Mucosa of descending colon (tissue), 3 donors: ENCODE measurements at places on chromosomes 5 and 9.

- no peak for DNase-seq
Observed at GRCh38 chr5:134738963-134739661, 764 bp downstream of the CAMLG start.

GRCh38 chr5:1542781-1543180 lies 19.0 kb upstream of the LPCAT1 start:
- DNase-seq, result peak; percentile 50

DNA sequence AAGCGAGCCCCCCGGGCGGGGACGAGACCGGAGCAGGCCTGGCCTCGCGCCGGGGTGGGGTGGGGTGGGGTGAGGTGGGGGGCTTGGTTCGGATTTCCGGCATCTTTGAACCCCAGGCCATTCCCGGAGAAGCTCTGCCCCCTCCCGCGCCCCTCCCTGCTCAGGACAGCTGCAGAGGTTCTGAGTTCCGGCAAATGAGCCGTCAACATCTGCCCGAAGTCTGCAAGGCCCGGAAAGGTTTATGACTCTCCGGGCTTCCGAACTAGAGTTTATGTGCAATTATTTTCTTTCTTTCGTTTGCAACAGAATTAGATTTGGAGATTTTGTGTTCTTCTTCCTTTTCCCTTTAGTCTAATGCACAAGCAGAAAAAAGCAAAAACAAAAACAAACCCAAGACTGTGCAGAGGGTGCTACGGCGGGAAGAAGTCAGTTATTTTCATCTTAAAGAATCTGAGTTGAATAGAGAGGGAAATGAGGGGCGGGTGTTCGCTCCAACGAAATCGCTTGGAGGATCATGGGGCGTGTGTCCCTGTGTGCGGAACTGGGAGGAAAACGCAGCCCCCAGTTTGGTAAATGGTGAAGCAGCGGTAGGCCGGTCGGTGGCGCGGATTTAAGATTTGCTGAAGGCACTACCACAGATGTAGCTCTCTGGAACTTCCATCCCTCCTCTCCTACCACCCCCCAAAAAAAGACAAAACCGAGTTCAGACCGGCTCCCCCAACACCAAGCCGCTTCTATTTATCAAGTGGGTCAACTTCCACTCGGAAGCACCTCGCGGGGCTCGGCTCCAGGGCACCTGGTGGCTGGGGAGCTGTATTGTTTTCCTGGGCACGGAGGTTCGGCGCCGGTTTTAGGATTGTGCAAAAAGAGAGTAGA lies 4.8 kb downstream of the LHX2 start:
- DNase-seq, result no peak

DNA sequence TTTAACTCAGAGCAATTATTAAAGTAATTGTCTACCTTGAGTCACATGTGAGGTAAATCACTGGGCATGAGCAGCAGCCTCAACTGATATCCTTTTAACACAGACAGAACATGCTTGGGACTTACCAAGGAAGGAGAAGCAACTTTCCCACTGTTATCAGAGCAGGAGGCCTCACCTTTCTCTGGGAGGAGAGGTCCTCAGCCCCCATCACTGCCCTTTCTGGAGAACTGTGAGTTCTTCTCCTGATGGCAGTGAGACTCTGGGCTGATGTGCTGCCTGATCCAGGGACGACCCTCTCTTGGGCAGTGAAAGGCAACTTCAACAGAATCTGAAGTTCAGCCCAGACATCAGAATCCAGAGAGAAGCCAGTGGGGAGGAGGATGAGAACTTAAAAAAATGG lies 343.4 kb upstream of the IRX1 start:
- DNase-seq, result no peak

DNA sequence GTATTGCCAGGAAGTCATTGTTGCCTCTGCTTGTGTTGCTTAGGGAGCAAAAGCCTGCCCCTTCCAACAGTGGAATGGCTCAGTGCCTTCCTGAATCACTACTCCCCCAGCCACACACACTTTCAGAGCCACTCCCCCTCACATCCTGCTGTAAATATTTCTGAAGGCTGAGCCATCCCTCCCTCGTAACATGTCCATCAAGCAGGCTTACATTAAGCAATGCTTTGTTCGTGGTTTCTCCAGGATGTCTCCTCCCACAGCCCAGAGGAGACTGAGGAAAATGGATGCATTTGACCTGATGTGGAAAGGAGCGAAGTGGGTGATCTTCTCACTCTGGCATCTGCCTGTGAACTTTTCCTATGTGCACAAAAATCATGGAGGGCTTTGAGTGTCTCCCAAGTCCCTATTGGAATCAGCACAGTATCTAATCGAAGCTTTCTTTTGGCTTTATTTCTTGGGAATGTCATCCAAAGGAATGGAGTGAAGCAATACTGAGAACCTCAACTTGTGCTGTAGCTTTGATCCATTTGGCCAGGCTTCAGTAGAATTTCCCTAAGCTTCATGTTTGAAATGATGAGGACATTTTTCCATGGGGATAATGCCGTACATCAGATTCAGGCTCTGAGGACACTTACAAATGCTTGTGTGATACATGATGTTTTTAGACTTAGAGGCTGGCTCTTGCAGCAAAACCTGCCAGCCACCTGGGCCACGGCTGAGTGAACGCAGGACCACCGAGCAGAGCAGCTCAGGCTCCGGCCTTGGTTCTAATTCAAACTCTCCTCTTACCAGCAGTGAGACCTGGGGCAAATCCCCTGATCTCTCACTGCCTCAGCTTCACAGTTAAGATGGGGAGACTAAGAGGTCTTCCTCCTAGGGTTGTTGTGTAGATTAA lies 389.1 kb downstream of the ENC1 start:
- DNase-seq, result no peak

DNA sequence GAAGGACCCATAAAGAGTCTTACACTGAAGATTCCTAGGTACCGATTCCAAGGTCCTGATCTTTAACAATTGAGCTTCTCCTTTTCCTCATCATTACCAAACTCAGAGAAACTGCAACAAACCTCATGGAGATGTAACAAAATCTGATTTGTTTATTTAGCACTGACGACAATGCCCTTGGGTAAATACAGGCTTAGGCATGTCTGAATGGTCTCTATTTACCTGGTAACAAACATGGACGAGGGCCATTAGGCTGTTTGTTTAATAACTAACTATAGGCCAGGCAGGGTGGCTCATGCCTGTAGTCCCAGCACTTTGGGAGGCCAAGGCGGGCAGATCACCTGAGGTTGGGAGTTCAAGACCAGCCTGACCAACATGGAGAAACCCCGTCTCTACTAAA lies 333.3 kb downstream of the AGTPBP1 start:
- no peak for DNase-seq

- no peak for DNase-seq
Observed at GRCh38 chr9:2771087-2771486, 53.8 kb downstream of the KCNV2 start.

GRCh38 chr5:68489556-68489955 lies 274.0 kb downstream of the PIK3R1 start:
- DNase-seq, result no peak

DNA sequence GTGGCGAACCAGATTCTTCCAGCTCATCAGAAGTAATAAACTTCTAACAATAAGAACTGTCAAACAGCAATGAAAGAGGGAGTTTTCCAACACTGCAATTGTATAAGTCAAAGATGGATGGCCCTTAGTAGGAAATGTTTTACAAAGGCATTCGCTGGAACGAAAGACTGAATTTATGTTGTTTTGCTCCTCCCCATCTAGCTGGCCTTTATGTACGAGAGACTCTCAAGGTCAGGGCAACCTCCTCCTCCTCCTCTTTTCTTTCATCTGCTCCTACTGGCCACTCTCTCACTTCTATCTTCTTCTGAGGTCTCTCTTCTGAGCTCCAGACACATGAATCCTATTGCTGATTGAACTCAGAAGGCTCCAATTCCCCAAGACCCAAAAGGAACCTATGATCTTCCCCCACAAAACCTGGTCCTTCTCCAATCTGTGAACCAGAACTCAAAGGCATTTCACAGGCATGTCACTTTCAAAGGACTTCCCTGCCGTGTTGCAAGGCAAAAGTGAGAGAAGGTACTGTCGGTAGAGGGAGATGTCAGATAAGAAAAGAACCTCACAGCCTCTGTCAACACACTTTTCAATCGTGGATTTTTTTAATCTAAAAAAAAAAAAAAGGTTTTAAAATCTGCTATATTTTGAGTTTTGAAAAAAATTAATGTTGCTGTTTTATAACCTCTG lies 28.5 kb upstream of the PUM3 start:
- DNase-seq, result no peak

- DNase-seq, result no peak
Observed at GRCh38 chr9:74443036-74443750, 53.9 kb upstream of the RORB start.

- DNase-seq, result no peak
Observed at GRCh38 chr5:41264019-41264418, 50.7 kb upstream of the C6 start.

- DNase-seq, result no peak
Observed at GRCh38 chr9:31259824-31260223, 1124.6 kb upstream of the ACO1 start.

GRCh38 chr5:167877114-167877722 lies 414.2 kb upstream of the WWC1 start:
- no peak for DNase-seq

DNA sequence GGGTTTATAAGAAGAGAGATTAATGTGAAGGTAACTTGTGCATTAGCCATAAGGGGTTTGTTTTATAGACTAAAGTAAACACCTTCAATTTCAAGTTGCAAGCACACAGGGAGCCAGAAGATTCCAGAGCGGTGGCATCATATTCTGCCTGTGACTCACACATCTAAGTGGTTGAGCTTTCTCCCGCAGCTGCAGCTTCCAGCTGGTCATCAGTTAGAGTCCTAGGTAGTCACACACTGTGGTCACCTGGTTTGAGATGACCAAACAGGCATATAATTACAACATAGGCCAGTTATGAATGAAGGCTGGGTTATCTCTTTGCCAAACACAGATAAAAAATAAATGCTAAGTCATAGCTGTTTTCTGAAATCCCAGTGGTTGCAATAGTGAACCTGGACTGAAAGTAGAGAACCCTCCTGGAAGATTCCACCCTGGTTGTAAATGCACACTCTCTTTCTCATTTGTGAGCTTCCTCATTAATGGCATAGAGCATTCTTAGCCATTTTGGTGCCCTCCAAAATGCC lies 171.3 kb downstream of the GDNF start:
- no peak for DNase-seq

- no peak for DNase-seq
Observed at GRCh38 chr5:90484540-90484939, 9.9 kb downstream of the POLR3G start.

GRCh38 chr9:129166623-129167557 lies 11.2 kb downstream of the IER5L start:
- DNase-seq, result peak; percentile 93

GRCh38 chr5:64763948-64764503 lies 4.5 kb downstream of the SREK1IP1 start:
- DNase-seq, result no peak

GRCh38 chr5:103745353-103746065 lies 182.9 kb upstream of the NUDT12 start:
- no peak for DNase-seq

DNA sequence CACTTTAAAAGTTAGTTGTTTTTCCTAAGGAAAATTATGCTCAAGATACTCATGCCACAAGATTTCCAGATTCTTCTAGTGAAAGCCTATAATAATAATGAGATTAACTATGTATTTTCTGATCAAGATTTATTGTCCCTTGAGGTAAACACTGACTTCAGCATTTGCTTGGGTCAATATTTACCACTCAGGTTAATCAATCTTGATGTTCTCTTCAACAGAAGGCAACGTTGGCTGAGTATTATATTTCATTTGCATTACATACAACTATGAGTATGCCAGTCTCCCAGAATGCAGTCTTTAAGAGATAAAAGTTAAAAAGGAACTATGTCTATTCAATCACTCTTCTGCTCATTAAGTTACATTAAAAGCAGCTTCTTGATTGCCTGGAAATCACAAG lies 115.6 kb downstream of the GPR21 start:
- DNase-seq, result no peak

DNA sequence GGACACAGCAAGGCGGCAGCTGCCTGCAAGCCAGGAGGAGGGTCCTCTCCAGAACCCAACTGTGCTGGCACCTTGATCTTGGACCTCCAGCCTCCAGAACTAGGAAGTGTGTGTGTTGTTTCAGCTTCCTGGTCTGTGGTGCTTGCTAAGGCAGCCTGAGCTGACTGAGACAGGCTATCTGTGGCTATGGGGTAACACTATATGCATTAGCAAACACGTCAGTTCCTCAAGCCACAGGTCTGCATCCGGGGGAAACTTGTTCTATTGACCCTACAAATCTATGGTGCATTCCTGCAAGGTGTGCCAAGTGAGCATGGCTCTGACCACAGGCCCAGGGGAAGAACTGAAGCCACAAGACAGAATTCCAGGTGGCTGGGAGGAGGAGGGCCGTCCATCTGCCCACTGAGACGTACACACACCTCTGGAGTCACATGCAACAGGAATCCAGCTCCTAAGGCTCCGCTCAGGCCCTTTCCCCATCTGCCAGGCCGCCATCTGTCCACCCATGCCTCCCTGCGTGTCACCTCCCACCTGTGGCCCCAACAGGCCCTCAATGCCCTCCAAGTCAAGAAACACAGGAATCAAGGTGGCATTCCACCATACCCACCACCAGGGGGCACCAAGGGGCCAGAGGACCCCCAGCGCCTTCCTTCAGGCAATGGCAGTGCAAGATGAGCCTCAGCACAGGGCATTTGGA lies 174.9 kb downstream of the ROR2 start:
- peak; percentile 77 for DNase-seq

DNA sequence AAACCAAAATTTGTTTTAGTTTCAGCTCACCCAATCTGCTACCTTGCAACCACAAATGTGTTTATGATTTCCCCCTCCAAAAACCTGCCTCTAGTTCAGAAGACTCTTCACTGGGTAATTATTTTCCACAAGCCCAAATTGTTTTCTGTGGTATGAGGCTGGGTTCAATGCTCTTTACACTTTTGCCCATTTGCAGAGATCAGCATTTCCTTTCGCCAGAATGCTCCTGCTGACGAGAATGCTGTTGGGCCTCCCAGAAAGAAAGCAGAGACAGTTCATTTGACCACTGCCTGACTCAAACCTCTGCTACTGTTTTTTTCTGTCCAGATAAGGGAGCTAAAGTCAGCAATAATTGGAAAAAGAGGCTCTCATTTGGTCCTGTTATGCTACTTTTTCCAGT lies 427.3 kb downstream of the PDE4D start:
- DNase-seq, result no peak
